Activated CD8-positive, alpha-beta memory T cell treated with anti-CD3 and anti-CD28 coated beads for 1 hour (primary cell): ENCODE measurements at places on chromosomes 12 and 14.

DNA sequence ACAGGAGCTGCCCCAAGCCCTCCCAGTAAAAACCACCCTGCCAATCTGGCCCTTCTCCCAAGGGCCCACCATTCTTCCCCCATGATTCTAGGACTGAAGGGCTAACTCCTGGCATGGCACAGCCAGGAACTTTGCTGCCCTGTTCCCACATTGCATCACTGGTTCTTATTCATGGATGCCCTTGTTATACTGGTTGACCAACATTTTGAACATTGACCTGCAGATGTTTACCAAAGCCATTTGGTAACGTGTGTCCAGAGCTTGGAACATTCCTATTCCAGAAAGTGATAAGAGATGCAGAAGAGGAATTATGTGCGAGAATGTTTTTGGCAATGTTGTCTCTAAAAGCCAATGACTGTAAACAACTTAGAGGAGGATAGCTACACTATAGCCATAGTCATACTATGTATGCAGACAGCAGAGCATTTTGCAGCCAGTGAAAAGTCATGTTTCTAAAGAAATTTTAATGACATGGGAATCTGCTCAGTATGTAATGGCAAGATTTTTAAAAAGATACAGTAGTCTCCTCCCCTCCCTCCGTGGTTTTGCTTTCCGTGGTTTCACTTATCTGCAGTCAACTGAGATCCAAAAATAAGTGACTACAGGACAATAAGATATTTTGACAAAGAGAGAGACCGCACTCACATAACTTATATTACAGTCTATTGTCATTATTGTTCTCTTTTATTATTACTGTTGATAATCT is 108.8 kb downstream of the DAAM1 start:
- no peak for DNase-seq

DNA sequence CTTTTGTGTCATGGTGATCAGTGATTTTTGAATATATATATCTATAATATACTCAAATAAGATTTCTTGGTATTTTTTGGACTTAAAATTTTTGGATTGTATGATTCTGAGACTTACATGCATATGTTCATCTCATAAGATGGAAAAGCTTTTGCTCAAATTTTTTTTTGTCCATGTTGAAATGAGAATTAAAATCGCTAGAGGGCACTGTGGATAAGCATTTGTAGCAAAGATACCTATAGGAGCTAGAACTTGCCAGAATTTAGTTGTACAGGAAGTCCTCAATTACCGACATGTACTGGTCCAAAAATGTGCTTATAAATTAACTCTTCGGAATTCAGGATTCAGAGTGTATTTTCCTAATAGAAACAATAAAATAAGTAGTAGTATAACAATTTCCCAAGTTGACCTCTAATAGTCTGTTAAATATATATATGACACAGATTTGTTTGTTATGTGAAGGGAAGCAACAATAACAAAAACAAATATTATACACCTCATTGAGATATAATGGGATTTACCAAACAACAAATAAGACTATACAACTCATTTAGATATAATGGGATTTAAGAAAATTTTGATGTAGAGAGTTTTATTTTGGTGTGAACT is 179.6 kb downstream of the TMEM117 start:
- DNase-seq: no peak

GRCh38 chr12:18752280-18752920 is 14.5 kb downstream of the CAPZA3 start:
- DNase-seq: no peak

- DNase-seq: no peak
Observed at GRCh38 chr12:52079576-52080402, at the start of gene SMIM41. Gene SMIM41, plus strand, starts transcription at chr12:52079704. Its CDS starts 76 bp downstream, at chr12:52079780.

DNA sequence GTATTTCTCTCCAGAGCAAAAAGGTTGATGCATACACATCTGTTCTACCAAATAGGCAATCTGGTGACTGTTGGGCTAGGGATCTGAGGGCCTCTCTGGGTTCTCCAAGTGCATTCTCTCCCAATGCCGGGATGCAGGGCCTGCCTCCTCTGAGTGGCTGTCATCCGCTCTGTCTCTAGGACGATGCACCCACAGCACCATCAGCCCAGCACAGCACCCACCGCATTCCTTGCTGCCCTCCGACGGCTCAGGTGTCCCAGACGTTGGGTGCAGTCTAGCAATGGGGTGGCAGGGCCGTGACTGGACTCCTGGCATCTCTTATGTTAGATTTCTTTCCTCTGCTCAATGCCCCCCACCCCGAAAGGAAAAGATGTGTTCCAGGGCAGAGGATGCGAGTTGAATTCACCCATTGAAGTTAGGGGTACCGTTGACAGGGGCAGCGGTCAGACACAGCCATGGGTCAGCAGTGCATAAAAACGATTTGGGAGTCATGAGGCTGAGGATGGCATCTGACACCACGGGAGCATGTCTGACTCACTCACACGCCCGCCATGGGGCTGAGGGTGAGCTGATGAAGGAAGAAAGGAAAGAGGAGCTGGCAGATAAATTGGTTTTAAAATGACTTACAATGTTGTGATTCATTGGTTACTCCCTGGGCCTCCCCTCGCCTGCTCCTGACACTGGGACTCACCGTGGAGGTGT is 93.2 kb upstream of the C14orf180 start:
- no peak for DNase-seq

- no peak for DNase-seq
Observed at GRCh38 chr12:92546259-92546634, 156.5 kb upstream of the PLEKHG7 start.

- DNase-seq: no peak
Observed at GRCh38 chr14:38238878-38239277, 17.0 kb downstream of the CLEC14A start.

- no peak for DNase-seq
Observed at GRCh38 chr12:25769082-25769945, 189.2 kb upstream of the RASSF8 start.

DNA sequence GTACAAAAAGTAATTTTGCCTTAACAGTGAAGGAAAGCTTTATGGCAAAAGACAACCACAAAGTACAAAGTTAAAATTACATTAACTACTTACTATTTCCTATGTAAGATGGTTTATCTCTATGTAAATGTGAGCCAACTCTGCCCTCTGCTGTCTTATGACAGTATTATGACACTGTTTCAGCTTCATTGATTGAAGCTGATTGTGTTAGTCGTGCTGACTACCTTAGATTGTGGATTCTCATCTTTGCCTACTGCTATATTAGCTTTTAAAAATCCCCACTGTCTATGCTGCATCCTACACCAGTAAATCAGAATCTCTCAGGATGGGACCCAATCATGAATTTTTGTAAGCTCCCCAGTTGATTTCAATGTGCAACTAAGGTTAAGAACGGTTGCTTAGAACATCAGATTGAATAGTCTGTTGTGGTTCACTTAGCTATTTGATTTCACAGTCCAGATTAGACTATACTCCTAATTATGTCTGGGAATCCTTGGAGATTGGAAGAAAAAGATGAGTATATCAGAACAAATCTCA is 12.2 kb upstream of the SPTB start:
- DNase-seq: no peak

DNA sequence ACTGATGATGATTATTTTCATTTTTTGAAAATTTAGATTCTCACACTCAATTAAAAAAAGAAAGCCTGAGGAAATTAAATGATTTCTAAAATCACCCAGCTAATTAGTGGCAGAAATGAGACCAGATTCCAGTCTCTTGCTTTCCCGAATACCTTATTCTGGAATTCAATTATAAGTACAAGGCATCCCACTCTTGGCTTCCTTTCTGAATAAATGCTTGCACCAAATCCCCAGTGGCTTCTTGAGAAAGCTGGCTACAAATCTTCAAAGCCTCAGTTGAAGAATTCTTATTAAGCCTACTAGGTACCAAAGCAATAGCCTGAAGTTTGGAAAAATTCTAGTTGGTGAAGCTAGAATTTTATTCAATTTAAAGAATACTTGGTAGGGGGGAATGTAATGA is 476.6 kb downstream of the DIO2 start:
- DNase-seq: no peak

GRCh38 chr14:73777420-73777819 is 63.2 kb upstream of the PNMA1 start:
- no peak for DNase-seq

- DNase-seq: no peak
Observed at GRCh38 chr12:109131154-109132050, 15.0 kb downstream of the ACACB start.

GRCh38 chr12:95114766-95115405 is 41.5 kb upstream of the NR2C1 start:
- DNase-seq: no peak

- peak; percentile 16 for DNase-seq
Observed at GRCh38 chr12:120534703-120535655, 823 bp downstream of the RNF10 start.

DNA sequence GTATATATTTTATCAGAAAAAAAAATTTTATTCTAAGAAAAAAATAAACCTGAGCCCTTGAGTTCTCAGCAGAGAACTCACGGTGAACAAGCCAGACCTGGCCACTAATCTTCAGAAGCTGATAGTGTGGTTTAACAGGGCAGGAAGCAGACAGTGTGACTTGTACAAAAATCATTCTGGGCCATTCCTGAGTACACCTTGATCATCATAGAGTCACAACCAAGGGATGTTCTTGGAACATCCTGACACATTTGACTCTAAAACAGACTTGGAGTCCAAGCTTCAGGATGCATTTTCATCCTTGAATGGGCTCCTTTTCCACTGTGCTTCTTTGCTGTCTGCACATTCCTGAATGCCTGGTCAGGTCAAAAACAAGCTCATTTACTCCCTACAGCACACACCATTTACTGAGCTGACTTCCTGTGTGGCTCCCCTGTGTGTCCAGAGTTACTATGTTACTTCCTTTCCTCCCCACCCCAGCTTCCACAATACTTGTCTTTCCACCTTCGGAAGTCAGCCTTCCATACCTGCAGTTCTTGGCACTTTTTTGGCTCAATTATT is 112.0 kb downstream of the ANO6 start:
- DNase-seq: no peak
